A673 (cell line): ENCODE measurements at places on chromosomes 3 and 15.

- DNase-seq, result no peak
Observed at GRCh38 chr15:63930034-63930433, 96.3 kb upstream of the HERC1 start.

GRCh38 chr3:137259089-137259488 is 301.3 kb downstream of the IL20RB start:
- DNase-seq, result no peak

DNA sequence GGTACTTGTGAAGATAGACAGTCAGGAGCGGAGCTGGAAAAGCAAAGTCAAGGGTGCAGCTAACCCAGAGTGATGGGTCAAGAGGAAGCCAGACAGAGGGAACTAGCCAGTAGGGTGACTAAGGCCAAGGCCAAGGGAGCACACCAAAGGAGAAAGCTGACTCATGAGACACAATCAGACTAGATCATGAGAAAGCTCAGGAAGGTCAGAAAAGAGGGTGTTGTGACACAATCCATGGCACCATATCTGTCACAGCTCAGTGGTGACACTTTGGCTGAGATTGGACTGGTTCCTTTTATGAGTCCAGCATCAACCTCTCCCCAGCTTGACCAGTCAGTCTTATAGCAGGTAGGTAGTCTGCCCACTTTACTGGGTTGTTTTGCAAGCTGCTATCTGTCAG is 22.2 kb downstream of the P2RY1 start:
- DNase-seq, result no peak

DNA sequence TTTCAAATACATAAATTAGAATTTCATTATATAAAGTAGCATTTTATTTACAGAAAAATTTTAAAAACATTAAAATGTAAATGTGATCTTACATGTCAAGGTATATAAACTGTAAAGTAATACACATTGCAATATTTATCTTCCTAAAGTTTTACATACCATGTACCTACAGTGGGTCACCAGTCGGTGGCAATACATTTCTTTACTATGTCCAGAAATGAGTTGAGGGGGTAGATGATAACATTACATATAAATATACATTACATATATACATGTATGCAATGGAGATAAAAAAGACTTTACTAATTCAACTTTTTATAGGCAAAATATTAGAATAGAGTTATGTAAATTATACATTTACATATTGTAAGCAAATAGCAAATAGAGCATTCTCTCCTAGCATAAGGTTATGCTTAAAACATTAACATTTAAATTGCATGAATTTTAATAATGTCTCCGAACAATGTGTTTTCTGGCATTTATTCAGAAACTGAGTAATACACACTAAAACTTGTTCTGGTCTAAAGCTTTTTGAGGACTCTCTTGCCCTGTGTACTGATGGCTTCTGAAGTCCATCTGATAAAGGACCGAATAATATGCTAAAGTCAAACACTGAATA is 93.3 kb upstream of the NLGN1 start:
- DNase-seq, result no peak

- DNase-seq, result no peak
Observed at GRCh38 chr15:42090781-42091180, 3.6 kb downstream of the PLA2G4D start.

GRCh38 chr3:139811331-139811730 is 123.7 kb upstream of the CLSTN2 start:
- DNase-seq, result no peak

DNA sequence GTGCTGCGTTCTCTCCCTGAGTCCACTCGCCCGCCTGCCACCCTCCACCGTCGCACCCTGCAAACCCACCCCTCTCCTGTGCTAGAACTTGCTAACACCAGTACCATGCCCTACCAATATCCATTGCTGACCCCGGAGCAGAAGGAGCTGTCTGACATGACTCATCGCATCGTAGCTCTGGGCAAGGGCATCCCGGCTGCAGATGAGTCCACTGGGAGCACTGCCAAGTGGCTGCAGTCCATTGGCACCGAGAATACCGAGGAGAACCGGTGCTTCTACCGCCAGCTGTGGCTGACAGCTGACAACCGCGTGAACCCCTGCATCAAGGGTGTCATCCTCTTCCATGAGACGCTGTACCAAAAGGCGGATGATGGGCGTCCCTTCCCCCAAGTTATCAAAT is 4.9 kb upstream of the ALAS1 start:
- DNase-seq, result no peak

- no peak for DNase-seq
Observed at GRCh38 chr3:179244878-179245277, 6.0 kb downstream of the KCNMB3 start.

GRCh38 chr3:33989229-33989628 is 190.8 kb downstream of the PDCD6IP start:
- no peak for DNase-seq

DNA sequence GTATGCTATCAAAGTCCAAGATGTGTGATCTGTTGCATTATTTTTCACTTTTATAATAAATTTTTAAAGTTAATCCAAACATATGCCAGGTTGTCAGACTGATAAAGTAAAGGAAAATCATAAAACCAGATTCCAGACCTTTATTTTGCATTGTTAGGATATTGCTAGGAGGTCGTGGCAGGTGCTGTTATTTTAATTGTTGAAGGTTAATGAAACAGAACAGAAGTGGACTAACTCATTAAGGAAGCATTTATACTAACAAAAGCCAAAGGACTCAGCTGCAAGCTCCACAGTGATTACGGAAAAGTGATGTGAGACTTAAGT is 63.1 kb downstream of the DCLK3 start:
- DNase-seq, result no peak

- DNase-seq, result no peak
Observed at GRCh38 chr3:129933471-129933870, 40.0 kb upstream of the TMCC1 start.

DNA sequence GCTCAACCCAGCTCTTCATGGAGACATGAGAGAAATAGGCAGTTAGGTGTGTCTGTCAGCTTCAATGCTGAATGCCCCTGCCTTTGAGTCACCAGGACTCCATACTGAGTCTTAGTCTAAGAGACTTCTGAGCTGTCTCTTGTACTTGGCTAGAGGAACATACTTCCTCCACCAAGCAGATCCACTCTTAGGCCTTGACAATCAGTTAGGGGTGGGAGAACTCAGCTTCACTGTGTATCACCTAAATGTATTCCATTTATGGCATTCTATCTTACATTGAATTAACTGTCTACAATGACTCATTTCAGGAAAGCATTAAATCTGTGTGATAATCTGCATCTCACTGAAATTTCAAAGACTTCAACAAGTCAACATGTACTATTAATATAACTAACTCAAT is 66.0 kb downstream of the STAC start:
- DNase-seq, result no peak

- DNase-seq, result peak; percentile 80
Observed at GRCh38 chr3:122564155-122564912, at the start of the genes DTX3L and PARP9. Gene DTX3L, plus strand, starts transcription at chr3:122564338. Its CDS starts 89 bp downstream, at chr3:122564427. Gene PARP9, minus strand, starts transcription at chr3:122564300. Its CDS starts 4,680 bp downstream, at chr3:122559620.

DNA sequence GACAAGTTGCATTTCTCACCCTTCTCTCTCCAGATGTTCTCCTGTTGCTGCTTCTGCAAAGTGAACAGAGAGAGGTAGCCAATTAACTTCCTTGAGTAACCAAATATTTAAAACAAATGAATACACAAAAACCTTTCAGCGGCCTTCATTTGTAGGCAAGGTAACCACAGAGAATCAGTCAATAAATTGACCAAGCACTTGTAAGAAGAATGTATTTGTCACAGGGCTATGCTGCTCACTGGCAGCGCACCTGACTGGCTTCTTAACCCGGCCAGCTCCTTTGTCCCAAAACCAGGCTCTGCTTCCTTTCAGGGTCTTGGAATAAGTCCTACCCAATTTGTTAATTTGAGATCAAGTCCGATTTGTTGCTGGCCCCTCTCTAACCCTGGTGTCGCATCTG is 43.5 kb upstream of the STXBP5L start:
- no peak for DNase-seq

- DNase-seq, result no peak
Observed at GRCh38 chr3:159760046-159760445, 228.6 kb upstream of the IL12A start.

GRCh38 chr3:4977853-4978203 is 1.4 kb upstream of the BHLHE40 start:
- no peak for DNase-seq
